ENCODE measurements at places on chromosomes 11 and 22. TPM values are rescaled to one million over a fixed set of nuclear protein-coding genes. Genes with fewer than 3 reads are reported as not detected.

DNA sequence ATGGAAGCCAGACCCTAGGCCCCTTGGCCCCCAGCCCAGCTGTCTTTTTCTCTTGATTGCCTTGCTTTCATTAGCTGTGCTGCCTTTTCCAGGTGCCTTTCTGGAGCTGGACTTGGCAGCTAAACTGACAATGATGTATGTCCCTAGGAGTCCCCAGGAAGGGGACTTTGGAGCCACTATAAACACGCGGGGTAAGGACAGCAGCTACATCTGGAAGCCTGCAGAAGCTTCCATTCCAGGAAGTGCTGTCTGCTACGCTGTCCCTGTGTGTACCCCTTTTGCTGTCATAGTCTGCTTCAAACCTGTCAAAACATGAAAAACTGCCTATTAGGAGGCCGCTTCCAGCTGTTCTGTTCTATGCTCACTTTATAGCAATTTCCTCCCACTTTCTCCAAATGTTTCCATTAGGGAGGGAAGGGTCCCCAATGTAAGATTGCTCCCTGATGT is 153.3 kb upstream of the RAG2 start:
- no peak for DNase-seq

GRCh38 chr22:39518144-39518786 is 2.1 kb upstream of the ATF4 start:
- no peak for DNase-seq

DNA sequence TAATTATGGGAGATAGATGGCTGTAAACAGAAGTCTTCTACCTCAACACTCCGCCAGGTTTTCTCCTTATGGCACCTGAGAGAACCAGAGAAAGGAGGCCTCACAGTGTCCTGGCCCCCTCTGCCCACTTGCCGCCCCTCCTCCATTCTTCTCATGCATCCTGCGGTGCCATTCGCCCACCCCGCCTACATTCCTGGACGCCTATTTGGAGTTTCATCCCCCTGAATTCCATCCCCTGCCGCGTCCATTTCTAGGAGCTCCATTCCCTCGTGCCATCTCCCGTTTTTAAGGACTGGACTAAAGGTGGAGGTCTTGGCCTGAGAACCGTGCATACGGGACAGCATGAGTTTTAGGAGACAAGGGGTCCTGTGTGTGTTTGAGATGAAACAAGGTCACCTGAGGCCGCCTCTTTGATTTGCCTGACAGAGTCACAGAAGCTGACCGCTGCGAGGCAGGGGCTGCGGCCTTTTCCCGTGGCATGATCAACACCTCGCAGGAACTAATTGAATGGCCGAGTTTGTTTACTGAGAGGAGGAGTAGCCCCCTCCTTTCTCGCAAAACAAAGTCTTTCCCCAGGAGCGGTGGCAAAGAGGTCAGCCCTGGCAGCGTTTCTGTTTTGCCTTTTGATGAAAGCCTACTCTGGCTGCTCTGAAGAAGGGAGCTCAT is 246.2 kb downstream of the ST3GAL4 start:
- no peak for DNase-seq

DNA sequence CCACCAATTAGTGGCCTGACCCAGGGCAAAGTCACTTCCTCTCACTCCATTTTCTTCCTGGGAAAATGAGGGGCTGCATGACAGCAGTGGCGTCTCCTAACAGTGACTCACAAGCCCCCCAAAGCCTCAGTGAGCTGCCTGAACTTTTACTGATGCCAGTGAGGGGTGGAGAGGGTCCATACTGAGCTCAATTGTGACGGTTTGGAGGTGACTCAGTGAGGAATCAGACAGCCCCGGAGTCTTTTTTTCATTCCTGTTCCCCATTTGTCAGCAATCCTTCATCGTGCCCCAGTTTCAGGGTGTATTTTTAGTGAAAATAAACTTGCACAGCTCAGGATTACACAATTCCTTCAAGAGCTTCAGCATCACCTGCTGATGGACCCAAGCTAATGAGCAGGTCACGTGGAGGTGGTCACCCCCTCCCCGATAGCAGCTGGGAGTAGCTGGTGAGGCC is 30.1 kb upstream of the RASD2 start:
- no peak for DNase-seq

DNA sequence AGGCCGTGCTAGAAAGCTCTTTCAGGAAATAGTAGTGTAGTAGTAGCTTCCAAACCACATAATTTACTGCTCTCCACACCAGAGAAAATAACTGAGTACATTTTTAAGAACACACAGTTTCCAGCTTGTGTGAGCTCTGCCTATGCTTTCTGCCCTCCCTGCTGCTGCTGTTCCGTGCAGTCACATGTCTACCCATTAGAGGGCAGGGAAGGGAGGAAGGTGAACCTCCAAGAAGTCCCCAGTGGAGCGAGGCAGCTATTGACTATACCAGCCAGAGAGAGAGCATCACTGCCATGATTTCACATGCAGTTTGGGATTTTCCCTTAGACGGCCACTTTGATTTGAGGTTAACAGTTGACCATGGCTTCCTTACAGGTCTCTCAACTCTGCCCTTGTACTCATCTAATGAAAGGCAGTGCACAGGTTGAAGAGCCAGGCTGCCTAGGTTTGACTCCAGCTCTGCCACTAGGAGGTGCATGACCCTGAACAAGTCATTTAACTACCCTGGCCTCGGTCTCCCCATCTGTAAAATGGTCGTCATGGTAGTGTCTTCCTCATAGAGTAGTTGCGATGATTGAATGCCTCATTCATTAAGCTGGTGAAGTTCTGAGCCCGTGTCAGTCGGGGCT is 19.7 kb upstream of the CTTN start:
- DNase-seq: no peak

GRCh38 chr11:457111-457760 is 7.2 kb downstream of the PTDSS2 start:
- no peak for DNase-seq

DNA sequence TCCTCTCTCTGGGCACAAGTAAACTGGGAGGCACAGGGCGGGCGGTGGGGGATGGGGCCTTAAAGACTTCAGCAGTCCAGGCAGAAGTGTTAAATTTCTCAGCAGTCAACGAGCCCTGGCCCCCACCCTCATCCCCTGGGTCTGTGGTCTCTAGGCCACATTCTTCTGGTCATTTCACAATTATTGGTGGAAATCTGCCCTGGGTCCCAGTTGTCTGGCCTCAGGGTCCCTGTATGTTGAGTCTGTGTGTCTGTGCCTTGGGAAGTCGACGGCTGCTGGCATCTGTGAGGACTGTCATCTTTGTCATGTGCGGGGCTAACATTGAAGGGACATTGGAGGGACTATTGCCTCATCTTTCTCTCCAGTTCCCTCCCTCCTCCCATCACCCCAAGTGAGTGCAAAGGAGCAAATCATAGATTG is 1.7 kb downstream of the TSPAN18 start:
- DNase-seq: no peak

GRCh38 chr11:117647872-117648271 is 149.1 kb downstream of the DSCAML1 start:
- no peak for DNase-seq

DNA sequence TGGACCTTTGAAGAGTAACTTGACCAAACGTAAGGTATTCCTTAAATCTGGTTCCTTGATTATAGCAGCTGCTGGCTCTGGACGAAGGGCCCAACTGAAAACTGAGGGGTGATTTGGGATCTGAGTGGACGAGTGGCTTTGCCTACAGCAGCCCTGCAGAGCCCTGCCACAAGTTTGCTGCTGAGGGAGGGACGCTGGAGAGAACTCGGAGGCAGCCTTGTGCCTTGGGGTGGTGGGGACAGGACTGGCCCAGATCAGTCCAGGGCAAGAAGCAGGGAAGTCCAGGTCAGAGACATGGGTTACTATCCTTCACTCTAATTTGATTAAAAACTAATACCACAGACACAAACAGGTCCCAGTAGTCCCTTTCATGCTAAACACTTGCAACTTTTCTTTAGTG is 89.6 kb upstream of the PITPNB start:
- no peak for DNase-seq

GRCh38 chr11:65112546-65113360 is 1.1 kb downstream of the TM7SF2 start:
- no peak for DNase-seq

DNA sequence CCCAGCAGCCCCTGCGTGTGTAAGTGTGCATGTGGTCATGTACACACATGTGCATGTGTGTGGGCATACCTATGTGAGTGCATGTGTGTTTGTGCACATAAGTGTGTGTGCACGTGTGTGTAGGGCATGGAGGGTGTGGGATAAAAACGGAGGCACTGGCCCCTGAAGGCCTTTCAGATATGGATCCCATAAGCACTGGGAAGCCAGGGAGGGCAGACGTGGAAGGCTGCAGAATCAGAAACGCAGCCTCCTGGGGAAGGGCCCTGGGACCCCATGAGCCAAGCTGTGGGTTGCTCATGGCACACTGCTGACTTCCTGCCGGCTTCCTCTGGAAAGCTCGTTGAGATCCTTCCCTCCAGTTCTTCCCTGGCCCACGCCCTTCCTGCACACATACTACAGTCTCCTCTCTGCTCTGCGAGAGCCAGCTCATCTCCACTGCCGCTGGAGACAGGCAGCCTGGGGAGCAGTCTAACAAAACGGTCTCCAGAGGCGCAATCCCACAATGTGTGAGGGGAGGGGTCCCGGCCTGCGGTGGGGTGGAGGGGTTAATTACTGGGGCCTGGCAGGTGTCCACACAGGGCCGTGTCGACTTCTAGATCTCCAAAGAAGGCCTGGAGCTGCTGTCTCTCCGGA is 435.2 kb upstream of the B3GAT1 start:
- no peak for DNase-seq

DNA sequence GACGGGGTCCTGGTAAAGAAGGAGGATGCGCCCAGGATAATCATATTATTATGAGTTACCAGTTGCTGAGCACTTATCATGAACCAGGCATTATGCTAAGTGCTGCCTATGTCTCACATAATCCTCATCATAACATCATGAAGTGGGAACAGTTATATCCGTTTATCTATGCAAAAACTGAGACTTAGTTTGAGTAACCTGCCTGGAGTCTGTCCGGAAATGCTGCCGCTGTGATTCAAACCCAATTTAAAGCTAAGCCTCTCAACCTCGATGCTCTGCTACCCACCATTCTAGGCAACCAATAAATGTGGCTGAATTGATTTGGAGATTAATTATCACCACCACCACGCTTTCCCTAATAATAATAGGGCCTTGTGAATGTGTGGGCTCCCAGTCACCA is 111.5 kb upstream of the CLMP start:
- no peak for DNase-seq

DNA sequence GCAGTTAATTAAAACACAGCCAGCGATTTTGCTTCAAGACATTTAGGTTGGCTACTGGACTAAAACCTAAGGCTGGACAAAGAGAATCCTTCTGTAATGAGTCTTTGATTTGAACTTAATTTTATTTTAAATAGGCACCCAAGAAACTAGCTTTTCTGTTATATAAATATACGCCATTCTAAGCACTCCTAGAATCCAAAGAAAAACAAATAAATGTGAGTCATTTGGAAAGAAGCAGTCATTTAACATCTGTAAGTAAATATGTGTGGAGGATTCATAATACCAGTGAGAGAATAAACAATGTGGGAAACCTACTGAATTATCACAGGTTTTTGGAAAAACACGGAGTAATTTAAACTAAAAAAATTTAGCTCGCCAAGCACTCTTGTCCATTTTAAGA is 1.2 kb upstream of the TECTA start:
- no peak for DNase-seq

IL17REL gene
- not detected for total RNA-seq

ANO9 gene
- 0.79 TPM for total RNA-seq
